ENCODE measurements at places on chromosomes 12 and 14.

- DNase-seq: no peak
Measured at GRCh38 chr12:117762143-117762542, 206.6 kb downstream of the KSR2 start.

GRCh38 chr12:64682572-64683277, 72.4 kb downstream of the RASSF3 start:
- no peak for DNase-seq

- DNase-seq: no peak
Measured at GRCh38 chr14:34615507-34615906, 14.4 kb downstream of the SNX6 start.

- no peak for DNase-seq
Measured at GRCh38 chr14:51341338-51341737, 101.3 kb downstream of the TMX1 start.

- DNase-seq: no peak
Measured at GRCh38 chr12:105315726-105316125, 14.8 kb upstream of the C12orf75 start.

GRCh38 chr14:51962711-51963110, 26.6 kb upstream of the RTRAF start:
- no peak for DNase-seq

- DNase-seq: no peak
Measured at GRCh38 chr12:98403385-98403784, 112.0 kb upstream of the TMPO start.

GRCh38 chr12:121874071-121874470, 14.5 kb upstream of the PSMD9 start:
- no peak for DNase-seq

- no peak for DNase-seq
Measured at GRCh38 chr14:94538070-94538740, 23.0 kb upstream of the SERPINA4 start.

DNA sequence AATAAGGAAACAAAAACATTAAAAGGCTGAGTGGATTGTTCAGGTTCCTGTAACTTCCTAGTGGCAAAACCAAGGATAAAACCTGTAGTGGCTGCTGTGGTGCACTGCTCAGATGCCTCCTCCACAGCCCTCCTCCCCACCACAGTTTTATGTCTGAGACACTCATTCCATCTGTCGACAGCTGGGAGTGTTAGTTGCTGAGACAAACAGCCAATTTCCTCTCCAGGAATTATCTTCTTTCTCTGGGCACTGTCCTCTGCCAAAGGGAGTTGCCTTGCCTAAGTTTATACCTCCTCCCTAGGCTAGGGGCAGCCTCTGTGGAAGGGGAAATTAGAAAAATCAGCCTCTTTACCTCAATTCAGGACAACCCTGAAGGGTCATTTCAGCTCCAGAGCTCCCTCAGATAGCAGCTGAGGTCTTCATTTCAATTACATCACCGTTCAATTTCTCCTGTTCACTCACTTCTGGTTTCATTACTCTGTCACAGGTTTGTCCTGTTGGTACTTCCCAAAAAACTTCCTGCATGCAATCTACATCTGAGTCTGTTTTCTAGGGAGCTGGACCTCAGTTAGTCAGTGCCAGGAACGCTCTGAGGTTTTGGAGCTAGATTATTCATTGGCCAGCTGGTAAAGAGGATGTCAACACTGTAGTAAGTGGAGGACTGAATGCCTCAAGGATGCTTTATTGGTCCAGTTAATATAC, 74.9 kb upstream of the ATP2B1 start:
- no peak for DNase-seq

DNA sequence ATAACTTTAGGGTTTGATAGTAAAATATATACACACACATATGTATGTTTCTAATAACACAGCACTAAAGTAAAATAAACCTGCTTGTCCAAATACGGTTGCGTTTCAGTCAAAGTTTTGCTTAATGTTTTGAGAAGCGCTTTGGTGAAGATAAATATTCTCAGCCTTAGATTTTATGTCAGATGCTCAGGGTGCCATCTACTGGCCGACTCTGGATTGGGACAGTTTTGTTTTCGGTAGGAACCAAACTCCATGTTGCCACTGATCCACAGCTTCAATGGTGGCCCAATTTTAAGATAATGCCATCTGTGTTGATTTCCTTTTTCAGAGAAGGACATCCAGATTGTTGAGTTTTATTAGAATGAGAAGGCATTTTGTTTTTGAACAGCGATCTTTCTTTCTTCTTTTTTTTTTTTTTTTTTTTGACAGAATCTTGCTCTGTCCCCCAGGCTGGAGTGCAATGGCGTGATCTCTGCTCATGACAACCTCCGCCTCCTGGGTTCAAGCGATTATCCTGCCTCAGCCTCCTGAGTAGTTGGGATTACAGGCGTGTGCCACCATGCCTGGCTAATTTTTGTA, 43.1 kb downstream of the LLPH start:
- DNase-seq: peak; percentile 76

DNA sequence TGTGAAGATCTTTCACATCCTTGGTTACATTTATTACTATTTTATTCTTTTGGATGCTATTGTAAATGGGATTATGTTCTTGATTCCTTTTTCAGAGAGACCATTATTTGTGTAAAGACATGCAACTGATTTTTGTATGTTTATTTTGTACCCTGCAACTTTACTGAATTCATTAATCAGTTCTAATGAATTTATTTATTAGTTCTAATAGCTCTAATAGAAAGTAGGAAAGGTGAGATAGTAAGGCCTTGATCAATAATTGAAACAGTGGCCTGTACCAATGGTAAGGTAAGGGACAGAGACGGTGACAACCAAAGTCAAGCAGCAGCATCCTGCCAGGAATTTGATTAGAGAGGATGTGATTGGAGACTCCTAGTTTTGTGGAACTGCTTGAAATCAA, 224.1 kb downstream of the PHLDA1 start:
- no peak for DNase-seq

GRCh38 chr14:96091941-96092411, 52.8 kb downstream of the C14orf132 start:
- DNase-seq: no peak

- DNase-seq: no peak
Measured at GRCh38 chr14:75153295-75153694, 23.1 kb downstream of the TMED10 start.

GRCh38 chr12:93128332-93128707, 199.2 kb upstream of the EEA1 start:
- no peak for DNase-seq

GRCh38 chr12:47744778-47745436, 13.8 kb downstream of the RAPGEF3 start:
- no peak for DNase-seq

- no peak for DNase-seq
Measured at GRCh38 chr14:68173227-68173972, 353.8 kb downstream of the RAD51B start.

- DNase-seq: no peak
Measured at GRCh38 chr14:57139173-57139572, 129.5 kb downstream of the EXOC5 start.

GRCh38 chr14:64400829-64401459, 12.8 kb downstream of the MTHFD1 start:
- DNase-seq: no peak
